ENCODE measurements at places on chromosomes 2 and 18. TPM values are rescaled to one million over a fixed set of nuclear protein-coding genes. Genes with fewer than 3 reads are reported as not detected.

Gene IL1RN
- total RNA-seq, result 0.39 TPM

Gene IL1R2
- total RNA-seq, result 1.5 TPM

Gene RNF149
- total RNA-seq, result 40.0 TPM

Gene DUSP19
- 0.34 TPM for total RNA-seq

Gene MPP4
- total RNA-seq, result 0.07 TPM

Gene NGEF
- 15.5 TPM for total RNA-seq

Gene CRIM1
- 157 TPM for total RNA-seq

Gene ASXL3
- not detected for total RNA-seq

Gene NPPC
- 0.21 TPM for total RNA-seq

Gene PRKAG3
- total RNA-seq, result not detected

Gene RAB6C
- total RNA-seq, result not detected

Gene ASXL2
- 9.3 TPM for total RNA-seq

Gene PROM2
- 0.01 TPM for total RNA-seq

Gene PKDCC
- 23.8 TPM for total RNA-seq

Gene LHCGR
- not detected for total RNA-seq

Gene EHBP1
- 29.4 TPM for total RNA-seq

Gene GKN2
- total RNA-seq, result 1.9 TPM

Gene ZNF804A
- not detected for total RNA-seq

Gene UGT1A4
- 0.07 TPM for total RNA-seq

Gene ITGB6
- total RNA-seq, result 0.66 TPM

Gene OR6B2
- not detected for total RNA-seq

Gene CPLX4
- total RNA-seq, result not detected

Gene AFF3
- total RNA-seq, result 0.01 TPM

Gene CAPN14
- 0.05 TPM for total RNA-seq

Gene ROCK1
- 21.3 TPM for total RNA-seq

Gene GPC1
- 225 TPM for total RNA-seq

Gene EMILIN1
- 0.48 TPM for total RNA-seq

Gene SIX2
- total RNA-seq, result 2.0 TPM

Gene TSPYL6
- total RNA-seq, result not detected

Data from A549 treated with Hydrocortisone at 1 μM for 4 hours (cell line).